ENCODE measurements at places on chromosomes 3 and 15. TPM values are rescaled to one million over a fixed set of nuclear protein-coding genes. Genes with fewer than 3 reads are reported as not detected.

NDUFB5 gene
- total RNA-seq, result 97.3 TPM

SRGAP3 gene
- total RNA-seq, result 3.2 TPM

PML gene
- total RNA-seq, result 104 TPM

SLC9C1 gene
- 0.28 TPM for total RNA-seq

C2CD4A gene
- total RNA-seq, result 0.07 TPM

DNA sequence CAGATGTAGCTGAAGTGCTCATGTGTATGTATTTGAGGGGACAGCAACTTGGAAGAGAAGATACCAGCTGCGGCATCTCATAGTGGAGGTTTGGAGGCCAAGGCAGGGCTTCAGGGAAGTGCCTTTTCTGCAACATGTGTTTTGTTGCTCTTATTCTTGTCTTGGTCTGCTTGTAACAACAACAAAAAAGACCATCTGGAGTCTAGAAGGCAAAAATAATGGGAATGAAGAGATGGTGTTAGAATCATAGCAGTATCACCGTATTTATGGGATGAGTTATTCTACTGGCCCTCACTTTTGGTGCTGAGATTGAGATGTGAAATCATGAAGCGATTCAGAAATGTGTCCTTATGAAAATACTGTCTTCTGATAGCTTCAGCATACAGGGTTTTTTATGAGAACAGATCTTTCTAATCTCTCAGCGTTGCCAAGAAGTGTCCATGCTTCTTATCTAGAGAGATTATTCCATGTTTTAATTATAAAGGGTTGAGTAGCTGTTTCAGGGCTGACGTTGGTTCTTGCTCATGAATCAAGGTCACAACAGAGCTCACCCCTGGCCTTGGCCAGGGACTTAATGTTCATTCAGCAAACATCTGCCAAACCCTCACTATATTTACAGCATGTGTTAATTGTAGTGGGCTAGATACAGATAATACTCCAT, 58.0 kb downstream of the ITPR1 start:
- no peak for DNase-seq

- no peak for DNase-seq
Measured at GRCh38 chr3:182393830-182394367, 399.4 kb upstream of the ATP11B start.

DNA sequence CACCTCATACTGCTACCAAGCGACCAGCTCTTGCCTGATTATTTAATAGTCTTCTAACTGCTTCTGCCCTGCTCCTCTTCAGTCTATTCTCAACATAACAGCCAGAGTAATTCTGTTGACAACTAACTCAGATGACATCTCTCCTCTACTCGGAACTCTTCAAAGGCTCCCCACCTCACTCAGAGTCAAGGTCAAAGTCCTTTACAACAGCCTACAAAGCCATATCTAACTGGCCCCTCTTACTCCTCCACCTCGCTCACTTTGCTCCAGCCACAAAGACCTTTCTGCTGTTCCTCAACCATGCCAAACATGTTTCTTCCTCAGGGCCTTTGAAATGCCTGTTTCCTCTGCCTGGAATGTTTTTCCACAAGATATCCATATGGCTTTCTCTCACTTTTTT, 43.6 kb downstream of the PIK3R4 start:
- DNase-seq, result no peak

GRCh38 chr3:38142959-38143358, 4.5 kb downstream of the MYD88 start:
- no peak for DNase-seq

DNA sequence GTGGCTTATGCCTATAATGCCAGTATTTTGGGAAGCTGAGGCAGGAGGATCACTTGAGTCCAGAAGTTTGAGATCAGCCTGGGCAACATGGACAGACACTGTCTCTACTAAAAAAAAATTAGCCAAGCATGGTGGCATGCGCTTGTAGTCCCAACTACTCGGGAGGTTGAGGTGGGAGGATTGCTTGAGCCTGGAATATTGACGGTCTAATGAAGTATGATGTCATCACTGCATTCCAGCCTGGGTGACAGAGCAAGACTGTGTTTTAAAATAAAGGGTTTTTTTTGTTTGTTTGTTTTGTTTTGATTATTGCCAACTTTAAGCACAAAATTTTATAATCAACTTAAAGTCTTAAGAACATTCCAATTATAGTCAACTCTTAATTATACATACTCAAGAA, 6.8 kb downstream of the PLSCR1 start:
- no peak for DNase-seq

DNA sequence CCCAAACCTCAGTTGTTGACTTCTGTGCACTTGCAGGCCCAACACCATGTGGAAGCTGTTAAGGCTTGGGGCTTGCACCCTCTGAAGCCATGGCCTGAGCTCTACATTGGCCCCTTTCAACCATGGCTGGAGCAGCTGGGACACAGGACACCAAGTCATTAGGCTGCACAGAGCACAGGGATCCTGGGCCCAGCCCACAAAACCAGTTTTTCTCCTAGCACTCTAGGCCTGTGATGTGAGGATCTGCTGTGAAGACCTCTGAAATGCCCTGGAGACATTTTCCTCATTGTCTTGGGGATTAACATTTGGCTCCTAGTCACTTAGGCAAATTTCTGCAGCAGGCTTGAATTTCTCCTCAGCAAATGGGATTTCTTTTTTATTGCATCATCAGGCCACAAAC, 1255.7 kb downstream of the ZPLD1 start:
- DNase-seq, result no peak

DNA sequence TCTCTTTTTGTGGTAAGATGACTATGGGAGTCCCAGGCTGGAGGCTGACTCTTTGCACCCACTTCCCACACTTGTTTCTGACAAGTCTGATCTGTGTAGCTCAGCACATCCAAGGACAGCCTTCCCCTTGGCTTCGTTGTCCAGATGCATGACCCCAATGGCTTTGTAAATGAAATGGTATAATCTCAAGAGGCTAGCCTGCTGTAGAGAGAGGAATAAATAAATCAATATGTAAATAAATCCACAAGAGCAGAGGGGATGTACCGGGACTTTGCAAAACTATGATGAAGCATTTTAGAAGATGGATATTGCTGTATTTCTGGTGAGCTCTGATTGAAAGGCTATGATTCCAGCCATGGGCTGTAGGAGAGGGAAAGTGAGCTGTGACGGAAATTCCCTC, 79.9 kb upstream of the NEO1 start:
- no peak for DNase-seq

GRCh38 chr15:68399096-68400065, 32.6 kb downstream of the ITGA11 start:
- no peak for DNase-seq

- no peak for DNase-seq
Measured at GRCh38 chr3:63753567-63753966, 65.5 kb upstream of the C3orf49 start.

DNA sequence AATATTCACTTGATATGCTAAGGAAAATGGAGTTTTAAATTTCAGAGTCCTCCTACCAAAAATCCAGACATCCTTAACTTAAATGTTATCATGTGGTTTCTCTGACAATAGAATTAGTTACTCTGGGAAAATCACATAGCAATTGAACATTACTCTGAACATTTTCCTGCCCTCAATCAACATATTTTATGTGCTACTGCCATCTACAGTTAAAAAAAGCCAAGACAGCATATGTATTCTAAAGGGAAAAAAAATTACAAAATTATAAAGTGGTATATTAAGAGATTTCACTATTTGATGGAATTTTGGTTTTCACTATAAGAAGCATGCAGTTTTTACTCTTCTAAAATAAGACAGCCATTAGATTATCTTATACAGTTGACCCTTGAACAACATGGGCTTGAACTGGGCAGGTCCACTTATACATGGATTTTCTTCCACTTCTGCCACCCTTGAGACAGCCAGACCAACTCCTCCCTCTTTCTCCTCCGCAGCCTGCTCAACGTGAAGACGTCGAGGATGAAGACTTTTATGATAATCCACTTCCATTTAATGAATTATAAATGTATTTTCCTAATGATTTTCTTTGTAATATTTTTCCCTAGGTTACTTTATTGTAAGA, 122.3 kb downstream of the ATP1B3 start:
- DNase-seq, result no peak

All from activated CD8-positive, alpha-beta memory T cell treated with anti-CD3 and anti-CD28 coated beads, Interleukin-2, amount 10 ng/mL, durations not matched to agents 7 days and 5 days (primary cell).